HCT116 (cell line): ENCODE measurements at places on chromosomes 6 and 20. TPM values are rescaled to one million over a fixed set of nuclear protein-coding genes. Genes with fewer than 3 reads are reported as not detected.

Gene TTLL9
- not detected for total RNA-seq

- no peaks in the 10 kb centered on the region for H3K36me3 ChIP-seq
- DNase-seq: no peak
Measured at GRCh38 chr6:128963561-128963960, 80.6 kb downstream of the LAMA2 start.

Gene PCSK2
- not detected for total RNA-seq

Gene BTNL2
- total RNA-seq: not detected

Gene TUBB2B
- total RNA-seq: 0.86 TPM
